SJSA1 (cell line): ENCODE measurements at places on chromosomes 5 and 9.

- DNase-seq, result no peak
Measured at GRCh38 chr5:95801961-95802360, 20.6 kb downstream of the GLRX start.

- no peak for DNase-seq
Measured at GRCh38 chr5:159947708-159948358, 31.6 kb downstream of the ADRA1B start.

DNA sequence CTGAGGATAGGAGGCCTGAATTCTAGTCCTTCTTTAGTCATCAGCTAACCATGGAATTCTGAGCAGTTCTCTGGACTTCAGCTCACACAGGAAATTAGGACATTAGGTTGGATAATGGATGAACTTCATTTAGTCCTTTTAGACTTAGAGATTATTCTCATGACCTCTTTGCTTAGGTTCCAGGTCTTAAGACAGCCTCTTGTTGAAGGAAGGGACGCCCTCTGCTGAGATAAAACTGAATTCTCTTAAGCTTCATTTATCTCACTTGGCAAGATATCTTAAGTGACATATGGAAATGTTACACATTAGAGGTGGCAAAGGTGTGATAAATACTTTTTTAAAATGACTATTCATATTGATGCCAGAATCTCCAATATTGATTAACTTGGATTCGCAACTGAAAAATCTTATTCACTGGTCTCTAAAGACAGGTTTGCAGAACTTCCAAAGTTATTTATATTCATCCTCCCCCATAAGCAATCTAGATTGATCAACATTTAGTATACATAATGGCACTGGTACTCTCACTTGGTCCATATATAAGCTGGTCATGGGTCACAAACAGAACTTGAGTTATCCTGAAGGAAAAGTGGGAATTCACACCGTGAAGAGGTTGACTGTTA, 16.9 kb upstream of the ZNF366 start:
- DNase-seq, result no peak

- DNase-seq, result no peak
Measured at GRCh38 chr9:70609542-70610286, 195.3 kb upstream of the KLF9 start.

DNA sequence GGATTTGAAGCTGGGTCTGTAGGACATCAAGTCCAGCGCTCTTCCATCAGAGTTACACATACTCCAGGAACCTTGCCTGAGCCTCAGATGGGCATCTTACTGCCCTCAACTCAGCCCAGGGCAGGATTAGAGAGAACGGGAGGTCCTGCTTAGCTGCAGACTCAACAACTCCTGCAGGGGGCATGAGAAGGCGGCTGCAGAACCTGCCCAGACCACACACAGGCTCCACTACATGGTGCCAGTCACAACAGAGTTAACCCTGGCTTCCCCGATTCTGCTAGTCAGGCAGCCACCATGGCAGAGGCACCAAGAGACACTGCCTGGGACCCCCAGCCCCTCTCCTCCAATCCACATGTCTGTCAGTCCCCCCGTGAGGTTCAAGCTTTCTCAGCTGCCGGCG, 23.9 kb upstream of the CPLX2 start:
- DNase-seq, result no peak

- DNase-seq, result no peak
Measured at GRCh38 chr5:6750951-6751685, 37.9 kb downstream of the TENT4A start.

GRCh38 chr5:15009420-15009819, 137.8 kb upstream of the ANKH start:
- peak; percentile 78 for DNase-seq

DNA sequence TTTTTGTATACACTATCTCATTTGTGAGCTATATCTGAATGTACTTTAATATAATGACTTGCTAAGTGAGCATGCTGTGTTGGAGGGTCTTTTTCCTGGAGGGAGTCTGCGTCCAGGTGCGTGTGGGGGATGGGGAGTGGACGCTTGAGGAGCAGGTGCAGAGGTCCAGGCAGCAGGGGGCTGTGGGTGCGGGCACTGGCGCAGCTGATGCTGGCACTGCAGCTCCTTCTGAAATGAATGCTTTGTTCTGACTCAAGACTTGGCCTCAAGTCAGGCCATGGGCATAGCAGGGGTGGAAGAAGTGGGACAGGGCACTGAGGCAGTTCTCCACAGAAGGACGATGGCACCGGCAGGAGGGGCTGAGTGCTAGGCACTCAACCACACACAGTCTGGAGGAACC, 165.7 kb upstream of the IRX1 start:
- DNase-seq, result no peak

DNA sequence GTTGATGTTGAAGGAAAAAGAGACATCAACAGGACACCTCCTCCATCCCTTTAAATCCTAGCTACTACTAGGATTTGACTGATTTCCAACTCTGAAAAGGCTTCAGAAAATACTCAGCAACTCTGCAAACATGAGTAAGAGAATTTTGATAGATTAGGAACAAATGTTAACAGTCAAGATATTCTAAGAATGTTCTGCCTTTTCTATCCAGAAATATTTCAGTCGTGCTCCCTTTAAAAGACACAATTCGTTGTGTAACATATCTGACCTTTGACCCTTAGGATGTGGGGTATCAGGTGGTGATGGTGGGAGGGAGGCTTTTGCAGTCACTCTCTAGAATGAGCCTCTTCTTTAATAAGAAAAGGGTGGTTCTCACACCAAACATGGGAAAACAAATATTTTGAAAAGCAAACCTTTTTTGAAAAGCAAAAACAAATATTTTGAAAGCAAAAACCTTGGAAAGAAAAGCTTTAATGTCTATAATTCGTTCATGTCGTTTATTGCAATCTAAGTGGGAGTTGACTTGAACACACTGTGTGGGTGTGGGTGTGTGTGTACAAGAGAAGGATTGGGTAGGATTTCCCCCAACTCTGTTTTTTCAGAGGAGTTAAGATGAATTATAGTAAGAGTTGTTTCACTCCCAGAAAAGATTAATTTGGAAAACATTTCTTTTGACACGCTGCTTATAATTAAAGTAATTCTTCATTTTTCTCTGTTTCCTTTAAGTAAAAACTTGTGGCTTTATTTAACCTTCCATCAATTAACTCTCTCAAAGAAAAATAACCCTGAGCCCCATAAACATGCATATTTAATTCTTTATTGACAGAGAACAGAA, 152.8 kb downstream of the TMEM167A start:
- DNase-seq, result no peak

- no peak for DNase-seq
Measured at GRCh38 chr5:170557314-170557713, 53.5 kb downstream of the KCNIP1 start.

- DNase-seq, result no peak
Measured at GRCh38 chr9:125767349-125767748, 20.2 kb downstream of the PBX3 start.

DNA sequence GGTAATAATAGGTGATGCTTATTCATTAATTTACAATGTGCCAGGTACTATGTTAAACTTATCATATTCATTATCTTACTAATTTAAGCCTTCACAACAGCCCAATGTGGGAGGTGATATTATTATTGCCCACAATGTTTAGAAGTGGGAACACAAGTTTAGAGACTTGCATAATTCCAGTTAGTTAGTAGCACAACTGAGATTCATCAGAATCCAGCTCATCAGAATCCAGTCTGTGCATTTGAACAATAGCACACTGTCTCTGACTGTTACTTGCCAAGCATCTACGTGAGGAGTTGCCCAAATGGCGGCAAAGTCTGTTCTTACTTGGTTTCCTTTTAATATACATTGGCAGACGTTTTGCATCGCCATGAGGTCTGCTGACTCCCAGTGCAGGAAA, 110.9 kb upstream of the BASP1 start:
- no peak for DNase-seq

GRCh38 chr9:133961226-133962165, 30.6 kb downstream of the VAV2 start:
- no peak for DNase-seq
